ENCODE measurements at places on chromosomes 11 and 22. TPM values are rescaled to one million over a fixed set of nuclear protein-coding genes. Genes with fewer than 3 reads are reported as not detected.

Gene CPT1A
- total RNA-seq = 15.3 TPM

Gene CHST1
- not detected for total RNA-seq

Gene DCHS1
- total RNA-seq = 0.88 TPM

Gene OR4C3
- total RNA-seq = not detected

Gene OR51M1
- total RNA-seq = not detected

Measured in activated naive CD4-positive, alpha-beta T cell treated with anti-CD3 and anti-CD28 coated beads for 36 hours (primary cell).